ENCODE measurements at places on chromosomes 7 and 10.

DNA sequence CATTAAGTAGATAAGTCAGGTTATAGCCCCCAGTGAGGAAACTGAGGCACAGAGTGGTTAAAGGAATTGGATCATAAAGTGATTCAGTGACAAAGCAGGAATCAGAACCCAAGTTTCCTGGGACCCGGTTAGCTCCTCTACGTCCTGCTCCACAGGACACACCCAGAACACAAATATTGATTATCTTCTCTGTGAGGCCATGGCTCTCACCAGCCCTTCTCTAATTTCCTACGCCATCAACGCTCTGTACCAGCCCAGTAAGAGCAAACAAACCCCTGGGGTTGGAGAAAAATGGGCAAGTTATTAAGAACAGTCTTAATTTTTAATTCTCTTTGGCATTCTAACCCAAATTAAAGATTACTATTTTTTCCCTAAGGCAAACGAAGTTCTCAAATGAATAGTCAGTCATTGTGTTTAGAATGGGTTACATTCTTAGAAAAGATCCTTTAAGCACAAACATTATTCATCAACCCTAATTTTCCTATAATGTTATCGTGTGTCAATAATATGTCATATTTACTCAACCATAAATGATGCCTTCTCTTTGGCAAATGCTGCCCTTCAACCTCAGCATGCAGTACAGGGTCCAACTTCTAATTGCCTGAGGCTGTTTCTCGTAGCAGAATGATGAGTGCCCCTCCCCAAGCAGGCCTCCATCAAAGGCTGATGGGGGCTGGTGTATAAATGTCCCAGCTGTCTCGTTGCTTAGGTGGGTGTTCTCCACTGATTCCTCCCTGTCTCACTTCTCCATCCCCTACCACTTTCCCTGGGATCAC is 25.4 kb upstream of the TM9SF3 start:
- no peak for DNase-seq

- peak; percentile 65 for DNase-seq
Measured at GRCh38 chr7:25098096-25099046, 26.7 kb downstream of the CYCS start.

GRCh38 chr10:82591421-82591820 is 716.4 kb downstream of the NRG3 start:
- DNase-seq = no peak

DNA sequence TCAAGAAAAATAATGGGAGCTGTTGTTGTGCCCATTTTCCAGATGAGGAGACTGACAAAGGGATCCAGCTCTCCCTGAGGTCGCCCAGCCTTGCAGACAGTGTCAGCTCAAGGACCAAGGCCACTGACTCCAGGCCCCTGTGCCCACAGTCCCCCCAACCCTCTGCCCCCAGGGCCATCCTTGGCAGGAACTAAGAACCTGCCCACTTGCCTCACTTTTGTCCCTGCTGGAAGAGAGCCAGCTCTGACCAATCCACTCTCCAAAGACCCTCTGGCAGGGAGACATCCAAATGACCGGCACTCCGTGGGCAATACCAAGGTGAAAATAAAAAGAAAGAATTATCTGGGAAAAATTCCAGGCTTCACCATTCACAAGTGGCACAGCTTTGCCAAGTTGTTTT is 101.3 kb downstream of the TCERG1L start:
- no peak for DNase-seq

DNA sequence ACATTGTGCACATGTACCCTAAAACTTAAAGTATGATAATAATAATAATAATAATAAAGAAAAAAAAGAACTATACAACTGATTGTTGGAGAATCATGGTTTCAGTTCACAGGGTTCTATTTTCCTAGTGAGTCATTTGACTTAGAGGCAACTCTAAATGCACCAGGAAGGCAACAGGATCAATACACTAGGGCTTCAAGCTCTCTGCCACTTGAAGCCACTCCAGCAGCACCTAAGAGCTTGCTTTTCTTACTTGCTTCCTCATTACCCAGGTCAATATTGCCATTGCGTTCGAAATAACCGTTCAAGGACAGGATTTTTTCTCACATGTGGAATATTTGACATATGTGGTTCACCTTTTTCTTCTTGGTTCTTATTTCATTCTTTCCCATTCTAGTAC is 189.7 kb downstream of the GRM3 start:
- no peak for DNase-seq

DNA sequence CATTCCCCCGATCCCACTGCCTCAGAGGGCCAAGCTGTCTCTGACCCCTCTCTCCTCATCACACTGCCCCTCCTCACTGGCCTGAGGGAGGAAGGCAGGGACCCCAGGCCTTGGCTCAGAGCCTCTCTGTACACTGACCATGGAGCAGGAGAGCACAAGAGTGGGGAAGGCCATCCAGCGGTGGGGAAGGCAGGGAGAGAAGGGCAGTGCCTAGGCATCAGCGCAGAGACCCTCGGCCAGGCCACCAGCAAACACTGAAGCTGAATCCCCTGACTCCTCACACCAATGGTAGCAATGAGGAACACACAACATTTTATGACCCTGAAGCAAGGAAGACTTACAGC is 14.8 kb downstream of the OGDHL start:
- no peak for DNase-seq

DNA sequence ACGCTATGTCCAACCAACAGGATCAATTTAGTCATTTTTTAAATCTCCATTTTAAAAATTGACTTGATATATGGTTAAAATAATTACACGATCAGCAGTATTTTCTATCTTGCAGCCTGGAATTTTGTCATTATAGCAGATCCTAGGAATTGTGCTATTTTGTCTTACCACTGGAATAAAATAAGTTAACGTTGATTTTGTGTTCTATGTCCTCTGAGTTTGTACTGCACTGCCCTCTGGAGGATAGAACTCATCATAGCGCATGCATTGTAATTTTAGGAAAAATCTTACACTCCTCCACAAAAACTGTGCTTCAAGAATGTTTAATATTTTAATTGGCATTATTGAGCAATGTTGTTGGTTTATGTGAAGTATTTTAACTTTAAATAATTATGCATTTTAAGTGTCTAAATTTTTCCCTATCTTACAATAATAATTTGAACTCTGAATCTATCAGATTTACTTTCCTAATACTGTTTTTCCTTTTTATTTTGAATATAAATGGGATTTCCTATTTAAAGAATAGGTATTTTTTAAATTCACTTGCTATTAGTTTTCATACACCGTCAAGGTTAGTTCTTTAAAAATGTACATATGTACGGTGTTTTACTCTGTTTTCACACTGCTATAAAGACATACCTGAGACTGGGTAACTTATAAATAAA is 220.1 kb downstream of the PPP1R3A start:
- no peak for DNase-seq

DNA sequence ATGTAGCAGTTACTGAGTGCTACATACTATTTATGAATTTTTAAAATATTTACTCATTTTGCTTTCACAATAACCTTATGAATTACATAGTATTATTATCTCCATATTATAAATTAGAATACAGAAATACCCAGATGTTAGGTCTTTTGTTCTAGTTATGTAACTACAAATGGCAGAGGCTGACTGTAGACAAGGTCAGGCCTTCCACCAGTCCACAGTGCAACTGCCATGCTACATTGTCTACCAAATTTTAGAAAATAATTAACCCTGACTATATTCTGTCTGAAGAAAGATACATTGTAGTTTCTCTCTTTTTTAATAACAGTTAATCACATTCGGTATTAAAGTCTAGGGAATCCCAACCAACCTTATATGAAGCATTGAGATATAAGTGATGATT is 280.9 kb downstream of the MALRD1 start:
- DNase-seq = no peak

DNA sequence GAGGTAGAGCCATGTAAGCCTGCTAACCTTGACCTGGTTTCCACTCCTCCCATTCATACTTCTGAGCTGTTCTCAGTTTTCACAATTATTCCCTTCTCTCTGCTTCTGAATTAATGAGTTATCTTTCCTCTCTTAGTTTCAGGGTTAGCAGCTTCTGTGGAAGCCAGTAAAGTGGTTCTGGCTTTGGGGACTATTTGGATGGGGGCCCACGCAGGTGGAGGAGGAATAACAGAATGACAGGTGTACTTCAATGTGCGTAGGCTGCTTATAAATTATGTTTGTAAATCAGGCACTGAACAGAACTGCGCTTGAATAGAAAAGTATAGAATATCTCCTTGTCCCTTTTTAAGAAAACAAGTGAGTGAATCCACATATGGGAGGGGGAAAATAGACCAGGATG is 128.9 kb upstream of the GAD2 start:
- DNase-seq = no peak

GRCh38 chr7:16318989-16319915 is 102.1 kb downstream of the CRPPA start:
- DNase-seq = no peak
